ENCODE measurements at places on chromosomes 11 and 22.

DNA sequence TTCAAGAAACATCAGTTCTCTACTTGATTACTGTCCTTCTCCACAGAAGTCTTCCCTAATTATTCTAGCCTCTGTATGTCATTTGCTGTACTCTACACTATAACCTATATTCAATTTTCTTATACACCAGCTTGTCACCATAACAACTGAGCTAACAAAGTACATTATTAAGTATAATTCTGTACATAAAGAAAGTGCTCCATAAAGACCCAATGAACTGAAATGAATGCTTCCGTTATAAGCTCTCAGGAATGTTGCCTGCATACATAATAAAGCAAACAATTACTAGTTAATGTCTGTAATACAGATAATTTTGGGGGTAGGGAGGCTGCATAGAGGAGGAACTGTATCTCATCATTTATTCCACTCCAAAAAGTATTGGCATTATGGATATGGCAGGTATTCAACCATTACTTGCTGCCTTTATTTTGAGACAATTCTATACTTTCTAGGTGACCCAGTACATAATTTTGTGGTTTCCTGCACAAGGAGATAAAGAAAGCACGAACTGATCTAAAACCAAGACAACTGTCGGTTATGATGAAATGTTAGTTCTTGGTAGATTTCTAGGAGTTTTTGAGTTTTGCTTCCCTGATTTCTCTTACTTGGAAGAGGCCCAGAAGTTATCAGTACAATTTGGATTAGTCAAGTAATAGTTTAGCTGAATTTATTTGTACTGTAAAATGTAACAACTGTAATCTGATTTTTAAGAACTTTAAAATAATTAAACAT is 202.5 kb downstream of the SBF2 start:
- DNase-seq = no peak

DNA sequence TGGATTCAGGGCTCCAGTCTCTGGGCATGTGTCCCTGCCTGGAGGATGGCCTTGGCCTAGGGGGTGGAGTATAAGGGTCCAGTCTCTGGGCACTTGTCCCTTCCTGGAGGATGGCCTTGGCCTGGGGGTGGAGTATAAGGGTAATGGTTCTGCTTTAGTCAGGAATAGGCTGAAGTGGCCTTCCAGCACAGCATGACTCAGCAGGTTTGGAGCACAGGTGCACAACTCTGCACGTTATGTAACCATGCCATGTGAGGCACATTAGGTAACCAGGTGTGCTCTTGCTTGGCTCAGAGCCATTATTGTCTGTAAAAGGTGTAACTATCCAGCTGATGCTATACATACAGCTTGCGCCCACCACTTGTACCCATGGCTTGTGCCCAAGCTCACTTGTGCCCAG is 48.4 kb upstream of the POLD3 start:
- no peak for DNase-seq

DNA sequence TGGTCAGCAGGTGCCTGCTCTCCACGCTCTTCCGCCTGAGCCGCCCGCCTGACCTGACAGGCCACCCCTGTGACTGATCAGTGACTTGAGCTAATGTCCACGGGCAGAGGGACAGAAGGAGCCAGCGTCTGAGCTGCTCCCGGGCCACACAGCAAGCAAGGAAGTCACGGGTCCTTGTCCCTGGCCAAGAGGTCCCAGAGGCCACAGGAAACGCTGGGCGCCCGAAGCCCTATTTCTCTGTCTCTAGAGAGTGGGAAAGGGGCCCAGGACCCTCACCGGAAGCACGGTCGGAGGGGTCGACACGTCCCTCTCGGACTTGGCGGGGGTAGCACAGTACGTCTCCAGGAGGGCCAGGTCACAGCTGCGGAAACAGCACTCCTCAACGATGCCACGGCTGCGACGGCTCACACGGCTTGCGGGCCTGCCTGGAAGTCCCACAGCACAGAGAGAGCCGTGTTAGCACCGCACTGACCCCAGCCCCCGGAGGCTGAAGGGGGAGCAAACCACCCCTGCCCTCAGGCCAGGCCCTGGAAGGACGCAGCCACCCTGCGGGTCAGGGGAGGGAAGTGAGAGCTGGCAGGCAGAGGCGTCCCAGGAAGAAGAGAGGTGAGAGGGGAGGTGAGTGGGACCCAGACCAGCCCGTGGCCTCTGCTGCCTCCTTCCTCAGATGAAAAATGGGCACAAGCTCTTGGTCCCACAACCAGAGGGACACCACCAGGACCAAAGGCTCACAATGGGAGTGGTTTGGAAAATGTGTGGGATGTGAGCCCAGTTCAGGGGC is 5.8 kb downstream of the IGF2 start:
- DNase-seq = no peak

DNA sequence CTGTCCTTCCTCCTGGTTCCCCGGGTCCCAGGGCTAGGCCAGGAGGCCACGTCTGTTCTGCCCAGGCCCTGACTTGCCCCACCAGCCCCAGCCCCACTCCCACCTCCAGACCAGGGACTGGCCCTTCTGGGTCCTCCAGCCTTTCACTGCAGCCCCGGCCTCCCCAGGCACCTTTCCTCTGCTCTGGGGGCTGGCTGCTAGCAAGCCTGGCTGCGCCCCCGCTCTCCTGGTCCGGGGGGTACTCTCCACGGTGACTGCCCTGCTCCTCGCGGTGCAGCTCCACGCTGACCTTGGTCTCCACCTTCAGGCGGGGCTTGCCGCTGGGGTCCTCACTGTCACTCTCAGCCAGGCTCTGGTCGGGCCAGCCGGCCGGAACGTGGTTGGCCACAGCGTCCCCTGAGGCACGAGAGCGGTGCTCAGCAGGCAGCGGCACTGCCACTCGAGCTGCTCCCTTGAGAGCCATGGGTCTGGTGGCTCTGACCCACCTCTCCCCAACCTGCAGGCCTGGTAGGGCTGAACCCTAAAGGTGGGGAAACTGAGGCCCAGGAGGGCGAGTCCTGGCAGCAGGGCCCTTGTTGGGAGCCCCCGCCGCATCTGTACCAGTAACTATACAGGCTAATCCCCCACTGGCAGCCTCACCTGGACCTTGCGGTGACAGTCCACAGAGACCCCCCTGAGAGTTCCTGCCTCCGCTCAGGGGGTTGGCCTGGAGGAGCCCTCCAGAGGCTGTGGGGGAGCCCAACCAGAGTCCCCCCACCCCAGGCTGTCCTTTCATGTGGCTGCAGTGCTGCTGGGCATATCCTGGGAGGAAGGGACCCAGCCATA is 29.0 kb downstream of the TRMU start:
- DNase-seq = no peak

DNA sequence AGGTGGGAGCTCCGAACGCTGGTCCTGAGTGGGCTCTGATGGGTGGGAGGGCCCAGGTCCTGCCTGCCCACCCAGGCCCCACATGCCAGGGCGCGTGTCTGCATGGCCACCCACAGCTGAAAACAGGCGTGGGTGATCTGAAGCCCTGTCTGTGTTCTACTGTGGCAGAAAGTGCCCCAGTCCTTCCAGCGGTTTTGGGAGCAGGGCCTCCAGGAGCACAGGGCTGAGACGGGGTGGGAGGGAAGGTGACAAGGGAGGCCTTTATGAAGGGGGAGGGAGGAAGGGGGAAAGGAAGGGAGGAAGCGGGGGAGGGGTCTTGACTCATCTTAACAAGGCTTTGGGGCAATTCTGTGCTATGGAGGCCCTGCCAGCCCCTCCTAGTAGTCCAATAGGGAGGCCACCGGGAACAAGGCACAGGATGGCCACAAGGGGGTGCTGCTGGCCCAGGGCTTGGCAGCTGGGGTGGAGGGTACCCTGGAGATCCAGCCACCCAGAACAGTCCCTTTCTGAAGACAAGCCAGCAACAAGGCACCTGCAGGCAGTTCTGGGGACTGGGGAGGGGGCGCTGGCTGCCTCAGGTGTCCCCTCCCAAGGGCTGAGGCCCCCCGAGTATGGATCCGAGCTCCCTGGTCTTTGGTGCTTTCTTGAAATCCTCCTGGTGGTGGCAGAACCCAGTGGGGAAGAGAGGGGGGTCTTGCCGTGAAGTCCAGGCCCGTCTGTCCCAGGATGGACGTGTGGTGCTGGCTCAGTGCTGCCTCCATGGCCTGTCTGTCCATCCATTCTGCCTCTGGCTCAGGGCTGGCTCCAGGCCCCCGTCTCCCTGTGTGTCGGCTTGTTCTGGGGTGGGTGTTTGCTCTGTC is 6.3 kb upstream of the FADS3 start:
- DNase-seq = peak; percentile 47

GRCh38 chr11:33055375-33055774 is 16.0 kb downstream of the TCP11L1 start:
- DNase-seq = no peak

GRCh38 chr22:21613553-21614233 is 16.1 kb downstream of the YDJC start:
- no peak for DNase-seq

- DNase-seq = no peak
Measured at GRCh38 chr11:44279483-44279882, 30.5 kb downstream of the ALX4 start.

DNA sequence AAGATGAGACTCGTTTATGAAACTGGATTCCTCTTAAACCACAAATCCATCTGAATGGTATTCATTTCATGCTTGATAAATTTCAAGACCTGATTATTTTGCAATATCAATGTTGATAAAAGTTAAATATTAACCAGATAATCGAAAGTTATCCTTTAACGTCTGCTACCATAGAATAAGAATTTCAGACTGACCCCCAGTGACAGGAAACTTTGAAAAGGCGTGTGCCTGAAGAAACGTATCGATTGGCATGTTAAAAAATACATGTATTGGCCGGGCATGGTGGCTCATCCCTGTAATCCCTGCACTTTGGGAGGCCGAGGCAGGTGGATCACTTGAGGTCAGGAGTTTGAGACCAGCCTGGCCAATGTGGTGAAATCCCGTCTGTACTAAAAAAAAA is 13.9 kb downstream of the SCGB1A1 start:
- DNase-seq = no peak

DNA sequence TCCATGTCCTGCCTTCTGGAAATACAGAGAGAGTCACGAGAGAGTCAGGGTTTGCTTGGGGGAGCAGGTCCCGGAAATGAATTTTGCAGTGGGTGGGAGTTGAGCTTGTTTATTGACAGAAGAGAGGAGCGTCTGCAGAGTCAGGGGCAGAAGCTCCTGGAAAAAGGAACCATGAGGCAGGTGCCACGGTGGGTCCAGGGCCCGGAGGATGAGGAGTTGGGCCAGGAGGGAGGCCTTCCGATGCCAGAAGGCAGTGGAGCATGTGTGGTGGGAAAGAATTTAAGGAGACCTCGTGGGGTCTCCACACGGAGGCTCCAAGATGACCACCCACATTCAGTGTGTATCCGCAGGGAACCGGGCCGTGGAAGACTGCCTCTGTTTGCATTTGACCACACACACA is 461.2 kb downstream of the BRD1 start:
- DNase-seq = no peak

DNA sequence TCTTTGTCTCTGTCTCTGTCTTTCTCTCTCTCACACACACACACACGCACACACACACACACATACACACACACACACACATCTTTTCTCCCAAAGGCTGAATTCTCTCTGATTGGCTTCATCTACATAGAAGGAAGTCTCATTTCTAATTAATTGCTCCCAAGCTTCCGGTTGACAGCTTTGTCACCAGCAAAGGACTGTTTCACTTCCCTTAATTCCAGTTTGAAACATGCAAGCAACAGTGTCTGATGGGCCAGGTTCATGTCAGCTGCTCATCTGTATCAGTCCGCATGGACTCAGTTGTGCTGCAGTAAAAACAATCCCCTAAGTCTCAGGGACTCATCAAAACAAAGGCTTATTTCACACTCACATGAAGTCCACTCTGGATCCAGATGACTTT is 16.2 kb upstream of the PVALB start:
- no peak for DNase-seq

DNA sequence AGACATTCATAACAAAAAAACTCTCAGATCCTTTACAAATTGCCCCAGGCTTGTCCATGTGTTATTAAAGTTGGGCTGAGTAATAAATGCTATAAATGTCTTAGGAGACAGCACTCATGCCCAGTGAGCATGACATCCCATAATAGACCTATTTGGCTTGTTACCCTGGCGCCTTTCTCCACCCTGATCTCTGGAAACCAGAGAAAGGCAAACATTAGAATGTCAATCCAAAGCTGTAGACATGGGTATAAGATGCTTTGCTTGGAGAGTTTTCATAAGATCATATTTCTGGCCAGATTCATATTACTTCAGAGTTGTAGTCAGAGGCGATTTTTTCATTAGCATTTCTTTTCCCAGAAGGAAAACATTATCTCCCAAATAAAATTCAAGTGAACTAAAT is 161.3 kb upstream of the UBASH3B start:
- DNase-seq = no peak

GRCh38 chr22:44752285-44753188 is at the start of gene ARHGAP8:
Gene ARHGAP8 (plus strand): TSS chr22:44752575. CDS start chr22:44786528, 33,953 bp downstream.
- DNase-seq = no peak

DNA sequence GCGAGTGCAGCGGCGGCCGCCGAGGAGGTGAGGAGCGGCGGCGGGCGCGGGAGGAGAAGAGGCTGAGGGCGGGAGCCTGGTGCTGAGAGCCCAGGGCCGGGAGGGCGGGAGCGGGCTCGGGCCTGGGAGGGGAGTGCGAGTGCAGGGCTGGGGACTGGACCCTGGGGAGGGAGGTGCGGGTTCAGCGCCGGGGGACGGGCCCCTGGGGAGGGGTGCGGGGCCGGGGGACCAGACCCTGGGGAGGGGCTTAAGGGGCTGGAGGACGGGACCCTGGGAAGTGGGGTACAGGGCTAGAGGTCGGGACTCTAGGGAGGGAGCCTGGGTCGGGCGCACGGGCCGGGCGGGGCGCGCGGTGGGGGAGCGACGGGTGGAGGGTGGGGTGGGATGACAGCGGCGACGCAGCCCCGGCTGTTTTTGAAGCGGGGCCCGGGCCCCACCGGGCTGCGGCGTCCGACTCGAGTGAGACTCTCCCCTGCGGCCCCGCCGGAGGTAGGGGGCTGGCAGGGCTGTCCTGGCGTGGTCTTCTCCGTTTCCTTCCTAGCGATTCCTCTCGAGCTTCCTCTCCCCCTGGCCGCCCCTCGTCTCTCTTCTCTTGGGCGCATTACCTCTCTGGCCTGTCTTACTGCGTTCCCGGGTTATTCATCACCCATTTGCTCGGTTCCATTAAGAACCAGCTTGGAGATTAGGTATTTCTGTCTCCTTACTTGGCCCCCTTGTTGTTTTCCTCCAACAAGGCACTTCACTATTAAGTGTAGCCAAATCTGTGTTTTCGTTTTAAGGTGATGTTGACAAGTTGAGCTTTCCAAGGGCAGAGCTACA is 754 bp downstream of the NUP50 start:
- DNase-seq = no peak
